Motor neuron (in vitro differentiated cells): ENCODE measurements at places on chromosomes 6 and 20. TPM values are rescaled to one million over a fixed set of nuclear protein-coding genes. Genes with fewer than 3 reads are reported as not detected.
A peak's percentile ranks its signal among the peaks of the same experiment; 100 is the strongest.

DNA sequence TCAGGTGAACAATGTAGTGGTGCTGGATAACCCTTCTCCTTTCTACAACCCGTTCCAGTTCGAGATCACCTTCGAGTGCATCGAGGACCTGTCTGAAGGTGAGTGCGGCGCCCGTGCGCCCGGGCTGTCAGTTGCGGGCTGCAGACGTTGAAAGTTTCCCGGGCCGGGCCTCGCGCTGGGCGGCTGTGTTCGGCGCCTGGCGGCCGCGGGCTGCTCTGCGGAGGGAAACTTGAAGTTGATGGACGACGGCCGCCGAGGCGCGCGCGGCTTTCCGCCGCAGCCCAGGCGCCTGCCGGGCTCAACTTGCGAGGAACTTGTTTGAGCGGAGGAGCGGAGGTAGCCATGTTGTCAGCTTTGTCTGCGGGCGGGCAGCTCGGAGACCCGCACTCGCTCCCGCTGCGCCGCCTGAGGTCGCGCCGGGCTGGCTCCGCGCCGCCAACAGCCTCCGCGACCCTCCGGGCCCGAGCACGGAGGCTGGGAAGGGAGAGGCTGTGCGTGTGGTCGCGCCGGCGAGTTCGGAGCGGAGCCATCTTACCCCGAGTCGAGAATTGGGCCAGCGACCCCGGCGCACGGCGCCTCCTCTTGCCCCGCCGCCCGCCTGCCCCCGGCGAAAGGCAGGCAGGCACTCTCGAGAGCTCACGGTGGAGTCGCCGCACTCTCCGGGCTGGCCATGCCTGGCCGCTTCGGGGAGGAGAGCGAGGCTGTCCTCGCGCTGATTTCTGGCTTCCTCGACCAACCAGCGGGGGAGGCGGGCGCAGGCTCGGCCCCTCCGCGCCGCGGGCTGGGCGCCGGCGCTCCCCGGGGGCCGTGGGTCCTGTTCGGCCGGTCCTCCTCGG, 691 bp downstream of the ASF1A start:
- ATAC-seq: peak; percentile 59

DNA sequence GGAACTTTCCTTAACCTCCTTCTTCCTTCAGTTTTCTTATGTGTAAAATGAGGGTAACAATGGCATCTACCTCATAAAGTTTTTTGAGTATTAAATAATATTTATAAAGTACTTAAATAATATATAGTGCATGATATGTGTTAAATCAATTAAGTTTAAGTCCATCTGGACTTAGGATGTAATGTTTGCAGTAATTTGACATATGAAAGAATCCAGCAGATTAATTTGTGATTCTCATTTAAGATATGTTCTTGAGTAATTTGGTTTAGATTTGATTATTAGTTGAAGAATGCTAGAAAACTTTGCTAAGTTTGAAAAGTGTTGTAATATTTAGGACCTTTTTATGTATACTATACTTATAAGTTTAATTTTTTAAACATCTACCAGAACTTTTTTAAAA, 18.1 kb downstream of the KCTD20 start:
- no peak for ATAC-seq

DNA sequence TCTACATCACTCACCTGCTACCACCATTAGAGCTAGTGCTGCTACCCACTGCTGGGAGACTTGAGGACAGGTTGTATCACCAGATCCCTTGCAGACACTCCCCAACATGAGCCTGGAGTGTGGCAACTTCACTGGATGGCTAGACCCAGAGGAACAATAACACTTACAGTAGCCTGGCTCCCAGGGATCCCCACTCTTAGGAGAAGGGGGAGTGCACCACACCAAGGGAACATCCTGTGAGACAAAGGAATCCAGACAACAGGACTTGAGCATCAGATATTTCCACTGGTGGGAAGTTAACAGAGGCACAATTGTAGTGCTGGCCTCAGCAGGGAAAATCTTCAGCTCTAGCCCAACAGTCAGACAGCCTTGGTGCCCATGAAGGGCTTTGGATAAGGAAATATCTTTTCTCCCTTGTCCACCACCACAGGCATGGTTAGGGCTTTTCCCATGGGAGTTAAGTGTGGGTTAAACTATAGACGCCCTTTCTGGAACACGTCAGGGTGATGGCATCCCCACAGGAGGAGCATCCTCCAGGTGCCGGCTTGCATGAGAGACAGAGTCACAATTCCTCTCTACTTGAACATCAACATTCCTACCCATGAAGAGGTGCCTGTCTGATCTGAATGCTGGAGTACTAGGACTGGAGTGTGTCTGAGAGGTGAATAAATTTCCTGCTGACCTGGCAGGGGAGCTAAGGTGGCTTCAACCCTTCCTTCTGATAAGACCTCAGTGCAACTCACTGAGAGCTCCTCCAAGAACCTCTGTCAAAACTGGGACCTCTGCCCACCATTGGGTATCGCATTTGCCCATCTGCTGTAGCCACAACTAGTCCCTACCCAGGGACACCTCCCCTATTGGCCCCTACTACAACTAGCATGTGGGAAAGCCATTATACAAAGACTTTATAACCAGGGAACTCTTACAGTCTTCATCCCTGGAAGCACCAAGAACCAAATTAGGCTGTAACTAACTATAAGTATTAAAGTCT, 55.4 kb upstream of the SIRPG start:
- ATAC-seq: no peak

DNA sequence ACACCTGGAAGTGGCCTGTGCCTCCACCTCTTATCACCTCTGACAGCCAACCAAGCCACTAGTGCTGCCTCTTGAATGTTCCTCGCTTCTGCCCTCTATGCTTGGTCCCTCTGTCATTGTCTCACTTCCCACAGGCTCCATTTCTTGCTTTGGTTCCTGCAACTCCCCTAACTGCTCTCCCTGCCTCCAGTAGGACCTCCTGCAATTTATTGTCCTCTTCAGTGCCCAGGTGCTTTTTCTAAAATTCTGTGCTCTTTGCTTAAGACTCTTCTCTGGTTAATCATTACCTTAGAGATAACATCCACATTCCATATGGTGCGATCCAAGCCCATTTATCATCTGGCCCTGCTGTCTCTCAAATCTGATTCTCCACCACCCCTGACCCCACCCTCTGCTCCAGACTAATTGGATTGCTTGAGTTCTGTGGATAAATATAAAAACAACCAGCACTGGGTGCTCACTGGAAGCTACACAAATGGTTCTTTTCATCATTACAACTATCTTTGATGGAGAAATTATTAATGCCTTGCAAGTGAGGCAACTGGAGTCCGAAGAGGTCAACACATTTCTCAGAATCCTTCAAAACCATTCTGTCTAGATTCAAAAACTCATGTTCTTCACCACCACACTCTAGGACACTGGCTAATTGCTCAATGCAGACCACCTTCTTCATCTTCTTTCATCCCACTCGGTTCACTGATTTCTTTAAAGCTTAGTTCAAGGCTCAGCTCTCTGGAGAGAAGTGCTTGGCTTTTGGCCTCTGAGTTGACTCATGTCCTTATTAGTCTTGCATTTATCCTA, 47.2 kb downstream of the FOXA2 start:
- no peak for ATAC-seq

GRCh38 chr20:48599106-48599747, 228.6 kb downstream of the PREX1 start:
- ATAC-seq: no peak

Gene XKR7
- total RNA-seq: 33.0 and 35.6 TPM in 2 replicates

Gene BTBD3
- 25.7 and 26.8 TPM in 2 replicates for total RNA-seq

Gene TAGAP
- total RNA-seq: 0.36 and 0.50 TPM in 2 replicates

DNA sequence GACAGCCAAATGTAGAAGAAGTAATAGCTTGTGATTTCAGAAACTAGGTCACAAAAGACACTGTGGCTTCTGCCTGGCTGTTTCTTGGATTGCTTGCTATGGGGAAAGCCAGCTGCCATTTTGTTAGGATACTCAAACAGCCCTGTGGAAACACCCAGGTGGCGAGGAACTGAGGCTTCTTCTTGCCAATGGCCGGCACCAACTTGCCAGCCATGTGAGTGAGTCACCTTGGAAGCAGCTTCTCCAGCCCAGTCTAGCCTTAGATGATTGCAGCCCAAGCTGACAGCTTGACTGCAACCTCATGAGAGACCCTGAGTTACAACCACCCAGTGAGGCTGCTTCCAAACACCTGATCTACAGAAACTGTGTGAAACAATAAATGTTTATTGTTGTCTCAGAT, 11.9 kb upstream of the KIAA1755 start:
- ATAC-seq: no peak

DNA sequence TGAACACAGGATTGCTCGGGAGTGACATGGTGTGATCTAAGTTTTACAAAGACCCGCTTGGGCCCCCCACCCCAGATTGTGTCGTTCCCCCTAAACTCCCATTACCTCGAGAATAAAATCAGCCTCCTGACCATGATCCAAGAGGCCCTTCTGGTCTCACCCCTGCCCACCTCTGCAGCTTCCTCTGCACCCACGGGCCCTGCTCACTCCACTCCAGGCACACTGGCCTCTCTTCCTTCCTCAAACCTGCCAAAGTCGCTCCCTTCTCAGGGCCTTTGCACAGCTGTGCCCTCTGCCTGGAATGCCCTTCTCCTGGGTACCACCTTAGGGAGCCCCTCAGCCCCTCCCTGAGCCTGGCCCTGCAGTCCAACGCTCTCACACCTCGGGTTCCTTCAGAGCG, 17.9 kb downstream of the TGM2 start:
- no peak for ATAC-seq

- no peak for ATAC-seq
Measured at GRCh38 chr6:157226026-157226625, 97.2 kb downstream of the TMEM242 start.

- ATAC-seq: no peak
Measured at GRCh38 chr20:38112261-38112929, 52.7 kb downstream of the TGM2 start.

Gene SCRT2
- total RNA-seq: 6.9 and 7.0 TPM in 2 replicates

- ATAC-seq: no peak
Measured at GRCh38 chr6:76639941-76640340, 567.5 kb upstream of the IMPG1 start.

DNA sequence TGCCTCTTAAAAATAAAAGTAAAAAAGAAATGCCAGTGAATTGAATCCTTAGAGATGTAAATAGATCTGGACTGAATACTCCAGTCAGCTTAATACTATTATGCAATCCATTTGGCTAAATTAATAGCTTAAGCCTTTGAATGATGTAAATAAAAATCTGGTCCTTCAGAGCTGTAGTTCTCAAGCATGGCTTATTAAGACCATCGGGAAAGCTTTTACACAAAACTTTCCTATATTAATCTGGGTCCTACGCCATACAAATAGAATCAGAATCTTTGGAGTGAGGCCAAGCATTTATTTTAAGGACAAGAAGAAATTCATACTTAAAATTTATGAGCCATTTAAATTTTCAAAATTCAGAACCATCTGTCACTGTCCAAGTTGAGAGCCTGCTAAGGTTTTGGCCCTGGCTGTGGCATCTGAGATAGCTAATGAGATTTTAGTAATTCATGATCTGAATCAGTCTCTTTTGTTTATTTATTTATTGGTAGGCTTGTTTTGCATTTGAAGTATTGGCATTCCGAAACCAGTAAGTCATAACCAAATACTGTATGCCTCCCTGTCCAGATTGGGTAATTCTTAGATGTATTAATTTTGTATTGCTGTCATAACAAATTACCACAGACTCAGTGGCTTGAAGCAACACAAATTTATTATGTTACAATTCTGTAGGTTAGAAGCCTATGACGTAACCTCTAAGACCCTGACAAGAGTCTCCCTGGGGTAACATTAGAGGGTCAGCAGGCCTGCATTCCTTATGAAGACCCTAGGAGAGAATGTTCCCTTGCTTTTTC, 228.1 kb upstream of the RAB32 start:
- ATAC-seq: no peak

DNA sequence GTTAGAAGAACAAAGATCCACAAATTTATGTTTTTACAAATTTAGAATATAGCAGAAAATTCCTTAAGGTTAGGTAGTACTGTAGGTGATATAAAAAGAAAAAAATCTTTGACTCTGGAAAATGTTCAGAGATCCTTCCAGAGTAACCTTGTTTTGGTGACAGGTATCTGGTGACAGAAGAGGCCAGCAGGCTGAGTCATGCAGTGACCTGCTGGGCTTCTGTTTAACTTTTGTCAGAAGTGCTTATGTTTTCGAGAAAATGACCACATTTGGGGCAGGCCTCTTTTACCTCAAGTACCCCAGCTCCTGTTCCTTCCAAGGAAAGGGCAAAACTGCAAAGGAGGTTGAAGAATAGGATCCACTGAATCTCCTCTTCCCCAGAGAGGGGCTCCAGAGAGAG, 10.5 kb upstream of the CLDN20 start:
- no peak for ATAC-seq

DNA sequence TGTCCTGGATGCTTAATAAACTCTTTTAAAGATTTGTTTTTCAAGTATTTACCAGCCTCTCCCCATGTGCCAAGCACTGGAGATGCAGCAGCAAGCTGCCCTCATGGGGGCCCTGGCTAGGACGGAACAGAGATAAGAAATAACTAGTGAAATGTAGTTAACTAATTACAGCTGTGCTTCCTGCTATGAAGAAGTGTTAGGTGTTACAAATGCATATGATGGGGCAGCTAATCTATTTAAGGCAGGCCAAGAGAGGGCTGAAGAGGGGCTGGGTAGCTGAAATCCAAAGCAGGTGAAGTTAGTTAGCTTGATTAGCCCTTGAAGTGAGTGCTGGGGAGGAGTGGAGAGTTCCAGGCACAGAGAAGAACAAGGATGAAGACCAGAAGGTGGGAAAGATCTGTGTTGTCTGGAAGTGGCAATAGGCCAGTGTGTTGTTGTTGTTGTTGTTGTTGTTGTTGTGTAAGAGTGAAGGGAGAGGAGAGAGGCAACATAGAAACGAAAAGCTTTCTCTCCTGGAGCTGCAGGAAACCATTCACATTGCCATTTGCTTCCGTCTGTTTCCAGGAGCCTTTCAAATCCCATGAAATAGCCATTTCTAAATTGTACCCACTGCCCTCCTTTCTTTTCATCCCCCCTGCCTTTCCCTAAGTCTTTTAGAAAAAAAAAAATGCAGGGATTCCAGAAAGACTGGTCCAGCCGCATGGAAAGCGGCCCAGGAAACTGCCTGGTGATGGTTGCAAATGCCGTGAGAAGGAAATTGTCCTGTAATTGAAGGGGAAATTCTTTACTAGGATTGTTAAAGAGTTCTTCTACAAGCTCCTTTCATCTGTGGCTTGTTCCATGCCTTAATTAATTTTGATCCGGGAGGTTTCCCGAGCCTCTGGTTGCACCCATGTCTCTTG, 119.6 kb downstream of the TFAP2C start:
- no peak for ATAC-seq

Gene DEF6
- 1.00 and 1.5 TPM in 2 replicates for total RNA-seq
